NCI-H460 (cell line): ENCODE measurements at places on chromosomes 4 and X. TPM values are rescaled to one million over a fixed set of nuclear protein-coding genes. Genes with fewer than 3 reads are reported as not detected.
A peak's percentile ranks its signal among the peaks of the same experiment; 100 is the strongest.

GRCh38 chr4:138199568-138200235, 42.4 kb downstream of the SLC7A11 start:
- DNase-seq = no peak

DNA sequence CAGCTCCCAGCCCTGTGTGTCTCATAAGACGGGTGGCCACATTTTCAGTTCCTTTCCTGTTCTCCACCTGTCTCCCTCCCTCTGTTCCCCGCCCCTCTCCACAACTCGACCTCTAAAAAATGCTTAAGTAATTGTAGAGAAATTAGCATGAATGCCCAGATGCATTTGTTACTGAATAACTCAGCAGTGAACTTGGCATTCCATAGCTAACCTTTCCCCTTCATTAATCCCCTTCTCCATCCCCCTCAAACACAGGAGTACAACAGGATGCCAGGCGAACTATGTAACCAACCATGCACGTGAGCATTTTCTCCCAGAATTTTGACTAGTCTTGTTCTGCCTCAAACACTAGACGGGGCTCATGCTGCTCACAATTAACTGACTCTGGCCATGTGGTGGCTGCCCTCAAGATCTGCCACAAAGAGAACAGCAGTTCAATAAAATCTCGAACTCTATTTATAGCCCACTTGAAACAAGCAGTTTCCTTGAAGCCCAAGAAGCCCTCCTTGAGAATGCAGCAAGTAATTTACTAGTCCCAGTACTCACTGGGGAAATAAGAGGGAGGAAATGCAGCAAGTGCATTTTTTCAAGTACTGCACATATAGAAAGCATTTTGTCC, 351.2 kb downstream of the ARHGAP24 start:
- DNase-seq = no peak

DNA sequence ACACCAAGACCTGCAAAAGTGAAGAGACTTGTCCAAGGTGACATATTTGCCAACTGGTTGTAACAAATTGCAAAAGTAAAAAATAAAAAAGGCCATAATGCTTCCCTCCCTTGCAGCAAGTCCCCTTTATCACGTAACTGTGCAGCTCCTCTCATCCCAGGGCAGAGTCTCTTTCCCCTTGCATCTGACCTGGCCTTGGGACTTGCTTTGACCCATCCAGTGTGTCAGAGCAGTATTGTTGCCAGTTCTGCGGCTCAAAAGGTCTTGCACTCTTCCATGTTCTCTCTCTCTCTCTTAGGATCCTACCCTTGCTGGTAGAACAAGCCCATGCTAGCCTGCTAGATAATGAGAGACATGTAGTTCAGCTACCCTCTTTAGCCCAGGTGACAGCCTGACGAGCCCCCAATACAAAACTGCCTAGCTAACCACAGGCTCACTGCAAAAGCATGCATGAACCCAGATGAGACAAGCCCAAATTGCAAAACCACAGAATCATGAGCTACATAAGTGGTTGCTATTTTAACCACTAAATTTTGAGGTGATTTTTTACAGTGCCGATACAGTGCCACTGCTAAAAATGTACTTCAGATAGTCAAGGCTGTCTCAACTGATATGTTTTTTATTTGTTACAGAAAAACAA, 289.5 kb upstream of the PPARGC1A start:
- no peak for DNase-seq

GRCh38 chr4:1686440-1687036, 2.4 kb upstream of the FAM53A start:
- no peak for DNase-seq

Gene OTUD5
- total RNA-seq = 25.5 and 28.6 TPM in 2 replicates

Gene NLGN3
- 0.58 and 0.69 TPM in 2 replicates for total RNA-seq

Gene CXorf51A
- total RNA-seq = not detected in 2 replicates

DNA sequence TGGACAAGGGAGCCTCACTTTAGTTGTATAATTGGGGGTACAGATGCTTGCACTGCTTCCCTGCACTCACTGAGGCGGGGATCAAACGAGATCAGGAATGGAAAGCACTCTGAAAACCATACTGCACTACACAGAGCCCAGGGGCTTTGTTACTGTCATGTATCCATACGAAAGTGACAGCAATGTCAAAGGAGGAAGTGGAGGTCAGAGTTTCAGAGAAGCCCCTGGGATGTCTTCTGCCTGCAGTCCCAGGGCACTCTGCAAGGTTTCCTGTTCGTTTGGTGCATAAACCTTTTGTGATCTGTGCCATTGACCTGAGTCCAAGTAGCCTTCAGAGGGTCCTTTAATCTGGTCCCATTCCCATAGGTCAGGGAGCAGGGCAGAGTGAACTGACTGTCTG, 31.2 kb downstream of the RNF175 start:
- no peak for DNase-seq

GRCh38 chr4:138190452-138190858, 51.7 kb downstream of the SLC7A11 start:
- DNase-seq = no peak

Gene UGT2B10
- total RNA-seq = not detected in 2 replicates

GRCh38 chrX:10893366-10893765, 217.8 kb upstream of the HCCS start:
- DNase-seq = no peak

DNA sequence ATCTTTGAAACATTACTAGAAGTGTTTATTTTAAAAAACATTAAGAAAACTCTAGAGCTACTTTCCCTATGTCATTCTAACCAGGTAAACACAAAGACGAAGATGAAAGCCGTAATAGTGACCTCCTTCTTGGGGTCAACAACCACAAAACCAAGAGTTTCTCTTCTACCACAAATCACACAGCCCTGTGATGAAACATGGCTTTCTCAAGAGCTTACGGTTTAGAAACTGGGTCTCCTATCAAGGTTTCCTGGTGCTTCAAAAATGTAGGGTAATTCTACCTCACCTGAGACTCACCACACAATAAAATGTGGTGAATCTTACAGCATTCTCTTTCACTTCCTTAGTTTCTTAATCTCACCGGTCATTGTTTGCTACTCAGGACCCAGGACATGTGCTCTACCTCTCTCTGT, 50.9 kb downstream of the CORIN start:
- DNase-seq = no peak

Gene LAMP2
- 89.4 and 106 TPM in 2 replicates for total RNA-seq

DNA sequence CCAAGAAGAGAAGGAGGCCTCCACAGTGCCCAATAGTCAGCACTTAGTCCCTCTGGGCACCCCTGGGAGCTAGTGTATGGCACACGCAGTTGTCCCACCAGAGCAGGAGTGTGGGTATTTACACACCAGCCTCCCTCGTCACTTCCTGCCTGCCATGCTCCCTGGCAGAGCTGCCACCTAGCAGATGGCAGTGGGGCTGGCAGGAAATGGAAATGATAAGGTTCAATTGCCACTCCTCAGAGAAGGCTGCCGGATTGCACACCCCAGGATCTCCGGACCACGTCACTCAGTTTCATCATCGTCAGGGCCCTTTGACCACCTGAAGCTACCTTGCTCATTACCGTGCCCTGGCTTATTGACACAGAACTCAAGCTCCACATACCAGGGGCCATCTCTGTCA, 173.3 kb upstream of the PSAPL1 start:
- DNase-seq = no peak

GRCh38 chr4:110683601-110684000, 60.7 kb upstream of the PITX2 start:
- no peak for DNase-seq

Gene NWD2
- not detected in 2 replicates for total RNA-seq

DNA sequence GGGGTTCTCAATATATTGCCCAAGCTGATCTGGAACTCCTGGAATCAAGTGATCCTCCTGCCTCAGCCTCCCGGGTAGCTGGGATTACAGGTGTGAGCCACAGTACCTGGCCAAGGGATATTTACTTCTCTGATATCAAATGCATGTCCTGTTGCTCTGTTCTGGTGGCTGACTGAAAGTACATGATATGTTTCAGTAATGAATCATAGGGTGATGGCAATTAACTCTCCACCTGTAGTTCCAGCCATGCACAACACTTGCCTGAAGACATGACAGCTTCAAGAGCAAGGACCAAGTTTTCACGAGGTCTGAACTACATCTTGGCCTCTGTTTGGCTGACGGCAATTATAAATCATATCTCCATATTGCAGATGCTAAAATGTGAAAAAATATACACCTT, 9.1 kb downstream of the ZCCHC4 start:
- DNase-seq = no peak

Gene LPAR4
- total RNA-seq = not detected in 2 replicates

GRCh38 chr4:45776146-45776545, 347.7 kb downstream of the GABRG1 start:
- no peak for DNase-seq

- DNase-seq = no peak
Observed at GRCh38 chr4:140635606-140636005, 66.8 kb upstream of the UCP1 start.

GRCh38 chrX:39504850-39505259, 592.9 kb downstream of the BCOR start:
- no peak for DNase-seq

Gene MAP7D2
- 0.23 and 0.25 TPM in 2 replicates for total RNA-seq

DNA sequence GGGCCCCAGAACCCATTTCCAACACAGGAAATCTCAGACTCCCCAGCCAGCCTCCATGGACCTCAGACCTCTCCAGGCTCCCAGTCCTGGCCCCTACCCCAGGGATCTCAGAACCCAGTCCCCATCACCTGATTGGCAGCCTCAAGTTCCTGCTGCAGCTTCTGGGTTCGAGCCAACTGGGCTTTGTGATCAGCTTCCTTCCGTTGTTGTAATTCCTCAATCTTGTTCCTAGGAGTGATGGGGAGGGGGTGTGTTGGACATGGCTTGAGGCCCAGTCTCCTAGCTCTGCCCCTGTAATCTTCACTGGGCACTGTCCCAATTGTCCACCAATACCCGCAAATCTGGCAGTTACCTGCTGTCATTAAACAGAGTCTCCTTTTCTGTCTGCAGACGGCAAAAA, 12.6 kb downstream of the GRIPAP1 start:
- DNase-seq = no peak

Gene PDLIM3
- total RNA-seq = 7.8 and 10.9 TPM in 2 replicates

Gene SLIT2
- not detected in 2 replicates for total RNA-seq

Gene FGD1
- 7.9 and 8.7 TPM in 2 replicates for total RNA-seq

Gene PPARGC1A
- 1.5 and 2.0 TPM in 2 replicates for total RNA-seq

Gene PNMA3
- not detected in 2 replicates for total RNA-seq

DNA sequence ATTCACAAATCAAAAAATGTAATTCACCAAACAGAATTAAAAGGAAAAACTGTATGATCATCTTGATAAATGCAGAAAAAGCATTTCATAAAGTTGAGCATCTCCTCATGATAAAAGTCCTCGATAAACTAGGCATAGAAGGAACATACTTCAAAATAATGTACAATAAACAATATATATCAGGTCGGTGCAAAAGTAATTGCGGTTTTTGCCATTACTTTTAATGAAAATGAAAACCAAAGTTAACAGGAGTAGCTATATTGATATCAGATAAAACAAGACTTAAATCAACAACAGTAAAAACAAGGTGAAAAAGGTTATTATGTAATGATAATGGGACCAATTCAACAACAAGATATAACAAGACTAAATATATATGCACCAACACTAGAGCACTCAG, 372.1 kb downstream of the RAB28 start:
- no peak for DNase-seq

- no peak for DNase-seq
Observed at GRCh38 chr4:107956011-107956410, 24.7 kb downstream of the CYP2U1 start.

Gene IL13RA1
- total RNA-seq = 43.0 and 45.2 TPM in 2 replicates

GRCh38 chrX:36534900-36535299, 473.3 kb upstream of the FAM47C start:
- DNase-seq = no peak

DNA sequence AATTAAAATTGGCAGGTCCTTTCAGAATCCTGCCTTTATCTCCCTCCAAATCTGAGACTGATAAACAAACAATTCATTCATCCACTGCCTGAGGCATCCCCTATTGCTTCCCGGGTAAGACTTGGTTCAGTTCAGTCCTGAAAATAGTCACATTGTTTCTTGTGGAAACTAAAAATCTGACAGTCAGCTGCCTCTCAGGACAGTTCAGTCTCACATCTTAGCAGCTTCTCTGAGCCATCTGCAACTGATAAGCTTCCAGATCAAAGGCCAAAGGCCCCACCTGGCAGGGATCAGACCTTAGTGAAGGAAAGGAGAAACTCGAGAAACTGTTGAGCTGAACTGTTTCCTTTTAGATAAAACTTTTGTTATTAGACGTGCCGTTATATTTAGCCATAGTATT, 264.5 kb downstream of the IL15 start:
- no peak for DNase-seq

GRCh38 chr4:48247878-48248558, 21.6 kb downstream of the TEC start:
- DNase-seq = no peak

Gene HTN3
- not detected in 2 replicates for total RNA-seq

- no peak for DNase-seq
Observed at GRCh38 chr4:6137027-6137746, 63.2 kb downstream of the JAKMIP1 start.

DNA sequence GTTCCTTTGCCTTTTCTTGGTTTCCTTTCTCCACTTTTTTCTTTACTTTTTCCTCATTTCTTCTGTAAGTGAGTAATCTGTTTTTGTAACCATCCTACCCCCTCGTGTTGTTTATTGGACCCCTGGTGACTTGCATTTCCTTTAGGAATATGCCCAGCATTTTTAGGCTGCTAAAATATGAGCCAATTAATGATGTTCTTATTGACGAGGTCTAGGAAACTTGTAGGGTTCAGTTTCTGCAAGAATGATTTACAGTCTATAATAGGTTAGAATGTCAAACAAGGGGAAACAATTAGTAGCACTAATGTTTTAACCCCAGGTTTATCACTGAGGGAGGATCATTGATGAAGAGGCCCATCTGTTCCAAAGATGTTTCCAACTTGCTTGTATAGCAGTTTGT, 79.0 kb downstream of the CPE start:
- no peak for DNase-seq

GRCh38 chr4:111400741-111401140, 744.5 kb upstream of the FAM241A start:
- no peak for DNase-seq

Gene ETDC
- not detected in 2 replicates for total RNA-seq

Gene LRAT
- 0.38 and 0.79 TPM in 2 replicates for total RNA-seq

- peak; percentile 24 for DNase-seq
Observed at GRCh38 chrX:39063037-39063436, 261.8 kb downstream of the MID1IP1 start.

Gene ARHGAP4
- total RNA-seq = 51.5 and 55.0 TPM in 2 replicates

- DNase-seq = peak; percentile 6
Observed at GRCh38 chr4:85756938-85757337, 282.0 kb downstream of the ARHGAP24 start.

- DNase-seq = no peak
Observed at GRCh38 chrX:40885989-40886388, 150.6 kb upstream of the MED14 start.

DNA sequence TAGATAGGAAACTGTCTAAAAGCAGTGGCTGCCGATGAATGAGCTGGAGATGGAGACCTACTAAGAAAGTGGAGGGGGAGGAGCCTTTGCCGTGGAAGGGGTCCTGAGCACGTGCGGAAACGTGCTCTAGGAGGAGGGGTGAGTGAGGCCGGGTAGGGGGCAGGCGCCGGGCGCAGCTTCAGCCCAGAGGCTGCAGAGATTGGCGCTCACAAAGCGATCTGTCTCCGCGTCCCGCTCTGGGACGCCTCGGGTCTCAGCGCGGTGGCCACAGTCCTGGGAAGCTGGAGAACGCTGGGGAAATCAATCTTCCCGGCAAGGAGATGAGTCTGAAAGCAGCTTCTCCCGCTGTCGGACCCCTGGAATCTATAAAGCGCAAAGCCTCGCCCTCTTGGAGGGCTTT, 444 bp upstream of the ARHGAP6 start:
- no peak for DNase-seq
